ENCODE measurements at places on chromosomes 4 and X. TPM values are rescaled to one million over a fixed set of nuclear protein-coding genes. Genes with fewer than 3 reads are reported as not detected.

DNA sequence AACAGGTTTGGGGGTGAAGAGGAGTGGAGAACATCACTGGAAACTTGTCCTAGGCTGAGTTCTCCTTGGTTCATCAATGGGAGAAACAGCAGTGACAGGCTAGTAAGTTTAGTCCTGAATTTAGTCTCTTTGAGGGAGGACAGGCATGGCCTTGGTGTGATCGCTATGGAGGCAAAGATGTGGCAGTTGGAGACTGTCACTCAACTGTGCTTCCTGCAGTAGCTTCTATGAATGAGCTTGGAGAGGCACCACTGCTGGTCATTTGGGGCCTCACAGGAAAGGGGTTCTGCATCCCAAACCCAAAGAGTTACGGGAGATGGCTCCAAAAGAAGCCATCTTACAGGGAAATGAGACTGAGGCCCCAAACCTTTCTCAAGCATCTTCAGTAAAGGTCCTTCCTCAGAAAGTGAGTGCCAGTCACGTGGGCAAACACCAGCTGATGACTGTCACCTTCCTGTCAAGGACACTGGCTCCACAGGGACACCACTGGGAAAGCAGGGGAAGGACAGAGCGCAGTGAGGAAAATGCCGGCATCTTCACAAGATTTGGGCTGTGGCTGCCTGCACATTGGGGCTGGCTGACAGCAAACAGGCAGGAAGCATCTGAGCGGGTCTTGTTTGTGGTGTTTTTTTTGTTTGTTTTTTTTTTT, 7.2 kb downstream of the MRFAP1 start:
- peaks cover 8% of the 10 kb centered on the region for H3K4me1 ChIP-seq
- no peaks in the 10 kb centered on the region for H3K27me3 ChIP-seq
- H3K36me3 ChIP-seq = peaks cover 12% of the 10 kb centered on the region
- H3K27ac ChIP-seq = no peak overlapping the region

GRCh38 chr4:186092296-186092695, 12.2 kb upstream of the FAM149A start:
- no peak for DNase-seq
- H3K27me3 ChIP-seq = no peaks in the 10 kb centered on the region
- H3K36me3 ChIP-seq = no peaks in the 10 kb centered on the region
- H3K27ac ChIP-seq = no peak overlapping the region

- H3K4me1 ChIP-seq = no peaks in the 10 kb centered on the region
- DNase-seq = no peak
- H3K27me3 ChIP-seq = no peaks in the 10 kb centered on the region
- H3K36me3 ChIP-seq = no peaks in the 10 kb centered on the region
- no peak overlapping the region for H3K27ac ChIP-seq
Observed at GRCh38 chr4:8644966-8645752, 52.6 kb downstream of the CPZ start.

GRCh38 chr4:180525523-180526077, 1717.6 kb upstream of the TENM3 start:
- no peaks in the 10 kb centered on the region for H3K36me3 ChIP-seq
- H3K27ac ChIP-seq = no peak overlapping the region
- DNase-seq = no peak
- H3K4me3 ChIP-seq = no peak overlapping the region
- no peaks in the 10 kb centered on the region for H3K4me1 ChIP-seq

DNA sequence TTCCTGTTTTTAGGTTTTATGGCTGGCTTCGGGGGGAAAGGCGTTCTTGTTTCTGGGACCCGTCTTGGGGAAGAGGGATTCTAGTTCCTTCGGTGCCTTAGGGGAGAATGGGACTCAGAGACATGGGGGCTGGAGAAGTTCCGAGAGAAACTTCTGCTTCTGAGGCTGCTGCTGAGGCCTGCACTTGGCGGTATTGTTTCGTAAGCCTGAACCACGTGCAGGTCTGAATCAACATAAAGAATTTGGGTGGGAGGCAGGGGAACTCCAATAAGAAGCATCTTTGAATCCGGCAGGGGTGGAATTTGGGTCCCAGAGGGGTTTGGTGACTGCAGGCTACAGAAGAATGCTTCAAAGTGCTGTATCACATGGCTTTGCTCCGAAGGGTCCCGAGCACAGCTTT, 15.1 kb downstream of the XG start:
- H3K4me1 ChIP-seq = no peaks in the 10 kb centered on the region
- H3K27ac ChIP-seq = no peak overlapping the region
- no peaks in the 10 kb centered on the region for H3K36me3 ChIP-seq
- no peak for DNase-seq
- peaks cover 2% of the 10 kb centered on the region for H3K27me3 ChIP-seq

DNA sequence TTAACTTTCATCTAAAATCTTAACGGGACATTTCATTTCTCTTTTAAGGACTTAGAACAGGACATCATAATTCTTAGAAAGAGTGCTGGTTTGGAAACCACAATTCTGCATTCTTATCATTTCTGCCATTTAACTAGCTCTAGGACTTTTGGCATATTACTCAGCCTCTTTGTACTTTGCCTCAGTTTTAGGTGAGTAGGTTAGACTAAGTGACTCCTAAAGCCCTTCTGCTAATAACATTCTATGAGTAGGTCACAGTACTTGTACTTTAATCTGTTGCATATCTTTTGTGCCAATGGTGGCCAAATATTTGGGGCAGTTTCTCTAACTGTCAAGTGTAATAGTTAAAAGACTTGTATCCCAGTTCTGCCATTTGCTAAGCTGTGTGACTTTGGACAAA, 115.4 kb upstream of the NUDT6 start:
- H3K27me3 ChIP-seq = no peaks in the 10 kb centered on the region
- no peak for DNase-seq
- H3K36me3 ChIP-seq = no peaks in the 10 kb centered on the region
- no peaks in the 10 kb centered on the region for H3K4me1 ChIP-seq

GRCh38 chr4:181427076-181427475, 816.1 kb upstream of the TENM3 start:
- H3K4me3 ChIP-seq = no peak overlapping the region
- no peaks in the 10 kb centered on the region for H3K27me3 ChIP-seq
- no peak overlapping the region for H3K27ac ChIP-seq
- H3K36me3 ChIP-seq = no peaks in the 10 kb centered on the region

DNA sequence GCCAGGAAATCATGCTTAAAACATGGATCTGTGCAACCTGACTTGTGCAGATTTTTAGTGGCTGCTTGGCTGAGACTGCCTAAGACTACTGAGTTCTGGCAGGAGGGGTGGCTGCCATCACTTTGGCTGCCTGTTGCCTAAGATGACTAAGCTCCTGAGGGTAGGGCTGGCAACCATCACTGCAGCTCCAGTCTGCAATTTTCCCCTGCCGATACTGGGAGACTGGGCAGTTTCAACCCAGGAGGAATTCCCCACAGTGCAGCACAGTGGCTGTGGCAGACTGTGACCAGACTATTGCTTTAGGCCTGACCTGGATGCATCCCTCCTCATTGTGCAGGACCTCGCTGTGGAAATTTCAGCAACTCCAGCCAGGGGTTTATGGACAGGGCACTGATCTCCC, 544.9 kb downstream of the ANKRD50 start:
- H3K36me3 ChIP-seq = no peaks in the 10 kb centered on the region
- no peaks in the 10 kb centered on the region for H3K27me3 ChIP-seq
- no peak overlapping the region for H3K27ac ChIP-seq
- H3K4me1 ChIP-seq = no peaks in the 10 kb centered on the region
- H3K4me3 ChIP-seq = no peak overlapping the region
- no peak for DNase-seq

GPC3 gene
- total RNA-seq = not detected
